ENCODE measurements at places on chromosomes 13 and 19.

GRCh38 chr19:2251106-2252054 lies 2.3 kb downstream of the AMH start:
- DNase-seq = no peak

DNA sequence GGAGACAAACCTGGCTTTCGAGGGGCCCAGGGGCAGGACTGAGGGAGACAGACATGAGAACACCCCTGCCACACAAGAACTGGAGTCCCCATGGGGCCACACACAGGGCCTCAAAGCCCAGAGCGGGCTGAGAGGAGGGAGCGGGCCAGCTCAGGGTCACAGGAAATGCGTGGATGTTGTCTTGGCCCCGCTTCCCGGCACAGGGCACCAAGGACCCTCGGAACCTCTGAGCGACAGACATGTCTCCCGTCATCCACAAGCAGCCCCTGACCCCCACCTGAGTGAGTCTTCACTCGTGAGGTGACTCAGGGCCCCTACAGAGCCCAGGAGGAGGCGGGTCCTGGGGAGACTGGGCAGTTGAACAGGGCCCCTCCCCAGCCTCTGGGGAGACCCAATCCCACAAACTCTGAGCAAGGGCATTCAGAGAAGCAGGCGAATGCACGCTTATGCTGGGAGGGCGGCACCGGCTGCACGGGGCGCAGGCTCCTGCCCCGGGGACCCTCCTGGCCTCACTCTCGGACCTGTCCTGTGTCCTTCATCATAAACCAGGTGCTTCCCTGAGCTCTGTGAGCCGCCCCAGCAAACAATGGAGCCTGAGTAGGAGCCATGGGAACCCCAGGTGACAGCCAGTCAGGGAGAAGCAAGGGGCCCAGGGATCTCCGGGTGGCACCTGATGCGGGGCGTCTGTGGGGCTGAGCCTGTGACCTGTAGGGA lies 20.1 kb downstream of the SGTA start:
- no peak for DNase-seq

DNA sequence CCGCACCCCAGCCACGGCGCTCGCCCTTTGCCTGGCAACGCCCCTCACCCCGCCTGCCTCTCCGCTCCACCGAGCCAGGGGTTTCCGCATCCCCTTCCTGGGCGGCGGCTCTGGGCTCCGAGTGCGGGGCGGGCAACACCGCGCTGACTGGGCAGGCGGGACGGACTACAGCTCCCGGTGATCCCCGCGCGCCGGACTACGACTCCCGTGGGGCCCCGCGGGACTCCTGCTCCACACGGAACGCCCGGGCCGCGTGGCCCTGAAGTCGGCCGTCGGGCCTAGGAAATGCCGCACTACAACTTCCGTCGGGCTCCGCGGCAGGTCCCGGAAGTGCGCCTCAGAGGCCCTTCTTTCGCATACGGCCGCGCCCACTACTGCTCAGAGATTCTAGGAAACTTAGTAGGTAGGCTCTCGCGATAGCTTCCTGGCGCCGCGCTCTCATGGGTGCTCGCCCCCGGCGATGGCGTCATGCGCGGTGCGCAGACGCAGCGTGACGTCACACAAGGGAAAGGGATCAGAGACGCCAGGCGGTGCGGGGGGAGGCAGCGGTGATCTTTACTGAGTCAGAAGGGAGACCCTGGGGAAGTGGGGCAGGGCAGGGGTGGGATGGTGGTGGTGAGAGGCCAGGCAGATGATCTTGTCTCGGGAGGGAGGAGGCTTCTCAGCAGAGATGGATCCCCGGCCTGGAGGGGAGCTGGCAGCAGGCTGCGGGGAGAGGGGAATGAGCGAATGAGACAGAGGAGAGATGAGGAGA lies at the start of gene JOSD2:
TSS of gene JOSD2 (minus strand) at position 123 of the 754 bp plus-strand sequence. CDS start 760 bp downstream, outside the sequence.
- peak; percentile 98 for DNase-seq

- DNase-seq = no peak
Measured at GRCh38 chr13:110512198-110512740, 49.3 kb downstream of the RAB20 start.

DNA sequence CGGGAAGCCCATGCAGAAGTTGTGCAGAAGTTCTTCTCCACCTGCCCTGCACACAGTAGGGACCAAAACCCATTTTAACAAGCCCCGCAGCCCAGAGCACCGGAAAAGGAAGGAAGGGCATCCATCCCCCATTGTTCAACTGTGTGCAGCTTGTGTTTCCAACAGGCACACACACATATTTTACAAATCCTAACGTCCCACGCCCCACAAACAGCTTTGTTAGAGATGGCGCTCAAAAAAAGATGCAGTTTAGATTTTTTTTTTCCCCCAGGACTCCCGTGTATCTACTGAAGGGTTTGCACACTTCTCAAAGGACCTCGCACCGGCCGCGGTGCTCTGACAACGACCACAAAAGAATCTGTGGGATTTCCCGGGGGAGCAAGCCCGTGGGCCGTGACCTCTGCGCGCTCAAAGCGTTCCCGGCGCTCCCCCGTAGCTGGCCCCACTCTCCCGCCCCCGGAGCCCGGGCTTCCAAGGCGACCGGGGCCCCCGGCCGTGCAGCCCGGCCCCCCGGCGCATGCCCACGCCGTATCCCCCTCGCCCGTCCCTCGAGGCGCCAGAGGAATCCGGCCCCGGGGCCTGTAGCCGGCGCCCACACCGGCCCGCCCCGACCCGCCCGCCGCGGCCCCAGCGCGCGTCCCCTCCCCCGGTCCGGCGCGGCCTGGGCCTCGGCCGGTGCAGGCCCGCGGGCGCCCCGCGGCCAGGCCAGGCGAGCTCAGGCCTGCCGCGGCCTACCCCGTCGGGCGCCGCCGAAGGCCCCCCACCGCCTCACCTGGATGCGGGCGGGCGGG lies 523 bp downstream of the ELAVL1 start:
- peak; percentile 7 for DNase-seq

GRCh38 chr13:20873348-20873747 lies 29.2 kb downstream of the XPO4 start:
- DNase-seq = no peak

DNA sequence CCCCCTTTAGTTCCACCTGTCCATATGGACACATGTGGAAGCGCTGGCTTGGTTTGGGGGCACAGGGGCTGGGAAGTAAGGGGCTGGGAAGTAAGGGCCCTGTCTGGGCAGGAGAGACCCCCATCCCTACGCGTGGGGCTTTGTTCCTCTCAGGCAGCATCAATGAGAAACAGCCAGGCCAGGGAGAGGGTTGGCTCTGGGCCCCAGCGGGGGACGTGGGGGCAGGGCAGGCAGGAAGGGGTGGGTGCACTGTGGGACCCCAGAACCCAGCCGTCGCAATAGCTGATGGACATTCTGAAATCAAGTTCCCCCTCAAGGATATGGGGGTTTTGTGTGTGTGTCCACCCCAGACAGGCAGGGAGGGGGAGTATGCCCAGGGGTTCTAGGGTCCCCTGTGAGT lies 1.2 kb downstream of the NCAN start:
- no peak for DNase-seq

- DNase-seq = no peak
Measured at GRCh38 chr13:94028234-94028633, 451.2 kb downstream of the DCT start.

GRCh38 chr13:113041293-113041690 lies 64.3 kb upstream of the F7 start:
- no peak for DNase-seq

DNA sequence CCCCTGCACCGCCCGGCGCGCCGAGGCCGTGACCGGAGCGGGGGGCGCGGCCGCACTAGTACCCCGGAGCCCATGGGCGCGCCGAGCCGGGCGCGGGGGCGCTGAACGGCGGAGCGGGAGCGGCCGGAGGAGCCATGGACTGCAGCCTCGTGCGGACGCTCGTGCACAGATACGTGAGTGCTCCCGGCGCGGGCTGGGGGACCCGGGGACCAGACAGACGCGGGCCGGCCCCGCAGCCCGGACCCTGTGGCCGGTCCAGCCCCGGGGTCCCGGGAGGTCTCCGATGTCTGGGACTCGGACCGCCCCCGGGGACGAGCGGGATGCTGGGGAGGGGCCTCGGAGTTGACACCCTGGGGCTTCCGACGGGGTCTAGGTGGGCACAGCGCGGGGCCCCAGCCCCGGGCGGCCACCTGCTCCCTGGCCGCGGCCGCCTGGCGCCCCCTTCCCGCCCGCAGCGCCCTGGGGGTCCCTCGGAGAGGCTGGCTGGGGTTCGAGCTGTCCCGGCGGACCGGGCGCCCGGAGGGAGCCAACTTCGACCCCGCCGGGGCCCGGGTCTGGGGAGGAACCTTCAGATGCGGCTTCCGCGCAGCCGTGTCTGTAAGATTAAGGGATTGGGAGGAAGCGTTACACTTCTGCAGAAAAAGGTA lies 568 bp downstream of the ATP11A start:
- peak; percentile 12 for DNase-seq

DNA sequence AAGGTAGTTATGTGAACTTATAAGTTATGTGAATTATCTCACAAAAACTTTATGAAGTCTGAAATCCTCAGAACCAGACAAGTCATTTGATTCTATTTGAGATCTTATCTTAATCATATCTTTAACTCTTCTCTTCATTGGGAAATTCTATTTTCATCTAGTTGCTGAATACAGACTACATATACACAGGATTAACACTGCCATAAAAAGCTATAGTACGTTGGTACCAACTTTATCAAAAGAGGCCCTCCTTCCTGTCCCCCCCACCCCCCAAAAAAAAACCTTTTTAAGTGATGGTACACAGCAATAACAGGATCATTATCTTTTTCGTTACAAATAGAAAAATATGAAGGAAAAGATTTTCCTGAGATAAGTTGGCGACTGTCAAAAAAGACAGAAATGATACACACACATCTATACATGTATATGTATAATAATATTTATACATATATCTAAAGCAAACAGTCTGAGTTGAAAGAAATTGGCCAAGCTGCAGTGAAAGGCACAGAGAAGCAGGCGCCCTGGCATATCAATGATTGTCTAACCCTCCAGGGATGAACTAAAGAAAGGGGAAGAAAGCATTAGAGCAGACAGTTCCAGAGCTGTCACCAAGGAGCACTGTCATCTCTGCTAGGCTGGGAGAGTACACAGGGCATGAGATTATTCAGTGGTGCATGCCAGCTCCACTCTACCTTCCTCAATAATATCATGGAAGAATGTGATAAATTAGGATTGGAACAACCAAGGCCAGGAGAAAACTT lies 116.7 kb downstream of the KLF12 start:
- no peak for DNase-seq
